ENCODE measurements at places on chromosomes 3 and 15.

GRCh38 chr15:69504352-69505040, 51.9 kb downstream of the RPLP1 start:
- no peak for DNase-seq

DNA sequence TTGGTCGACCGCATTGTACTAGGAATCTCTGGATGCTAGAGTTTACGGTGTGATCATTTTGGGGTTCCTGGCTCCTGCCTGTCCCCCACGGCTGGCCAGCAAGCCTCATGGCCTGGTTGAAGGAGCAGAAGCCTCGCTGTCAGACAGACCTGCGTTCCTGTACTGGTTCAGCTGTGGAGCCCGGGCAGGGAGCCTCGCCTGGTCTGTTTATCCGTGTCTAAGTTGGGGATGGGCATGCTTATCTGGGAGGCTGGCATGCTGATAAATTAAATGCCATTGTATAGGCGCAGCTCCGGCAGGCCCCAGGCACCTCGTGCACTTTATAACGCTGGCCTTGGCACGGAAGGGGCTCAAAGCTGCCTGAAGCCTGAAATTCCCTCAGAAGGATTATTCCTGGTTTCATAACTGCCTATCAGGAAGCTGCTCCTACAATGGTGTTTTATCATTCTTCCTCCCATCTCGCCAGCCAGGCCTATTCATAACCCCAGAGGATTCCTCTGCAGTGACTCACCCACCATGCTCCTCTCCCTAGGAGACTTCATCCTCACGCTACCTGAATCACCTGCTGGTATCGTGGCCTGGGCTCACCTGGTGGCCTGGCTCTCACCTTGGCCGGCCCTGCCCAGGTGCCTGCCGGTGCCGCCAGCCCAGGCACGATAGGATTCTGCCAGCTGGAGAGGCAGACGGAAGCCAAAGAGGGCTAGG, 110.9 kb downstream of the ASB7 start:
- DNase-seq, result no peak

DNA sequence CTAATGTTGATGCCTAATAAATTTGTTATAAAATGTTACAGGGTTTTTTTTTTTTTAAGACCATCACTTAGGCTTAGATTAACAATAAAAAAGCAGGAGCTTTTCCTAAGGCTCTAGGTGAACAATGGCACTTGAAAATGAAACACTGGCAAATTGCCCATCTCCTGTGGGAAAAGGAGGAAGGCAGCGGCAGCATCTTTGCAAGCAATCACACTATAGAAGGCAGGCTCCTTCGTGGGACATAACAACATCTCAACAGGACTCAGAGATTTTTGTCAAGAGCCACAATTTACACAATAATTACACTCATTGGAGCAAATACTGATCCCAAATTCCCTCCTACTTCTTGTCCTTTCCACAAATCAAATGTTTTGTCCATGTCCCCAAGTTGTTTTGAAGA, 646.7 kb downstream of the ROBO2 start:
- DNase-seq, result no peak

DNA sequence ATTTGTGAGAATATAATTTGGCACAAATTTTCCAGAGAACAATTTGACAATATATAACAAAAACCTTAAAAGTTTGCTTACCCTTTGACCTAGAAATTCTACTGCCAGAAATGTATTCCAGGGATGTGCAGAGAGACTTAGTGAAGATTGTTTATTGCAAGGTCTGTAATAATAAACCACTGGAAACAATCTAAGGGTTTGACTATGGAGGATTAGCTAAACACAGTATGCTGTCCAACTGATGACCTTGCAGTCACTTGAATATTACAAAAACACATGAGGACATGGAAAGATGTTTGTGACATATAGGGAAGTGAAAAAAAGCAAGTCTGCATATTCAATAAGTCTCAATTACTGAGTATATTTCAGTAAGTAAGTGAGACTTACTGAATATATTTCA, 48.1 kb upstream of the CDV3 start:
- no peak for DNase-seq
